ENCODE measurements at places on chromosomes 5 and 9. TPM values are rescaled to one million over a fixed set of nuclear protein-coding genes. Genes with fewer than 3 reads are reported as not detected.

Gene OLFML2A
- 3.9 TPM for total RNA-seq

Gene TNC
- 159 TPM for total RNA-seq

Gene ADGRV1
- total RNA-seq, result 10.6 TPM

Gene ANKRD31
- total RNA-seq, result not detected

Gene NOXA1
- not detected for total RNA-seq

- peak; percentile 19 for DNase-seq
Observed at GRCh38 chr5:179166886-179167841, 107.0 kb downstream of the ZNF354C start.

DNA sequence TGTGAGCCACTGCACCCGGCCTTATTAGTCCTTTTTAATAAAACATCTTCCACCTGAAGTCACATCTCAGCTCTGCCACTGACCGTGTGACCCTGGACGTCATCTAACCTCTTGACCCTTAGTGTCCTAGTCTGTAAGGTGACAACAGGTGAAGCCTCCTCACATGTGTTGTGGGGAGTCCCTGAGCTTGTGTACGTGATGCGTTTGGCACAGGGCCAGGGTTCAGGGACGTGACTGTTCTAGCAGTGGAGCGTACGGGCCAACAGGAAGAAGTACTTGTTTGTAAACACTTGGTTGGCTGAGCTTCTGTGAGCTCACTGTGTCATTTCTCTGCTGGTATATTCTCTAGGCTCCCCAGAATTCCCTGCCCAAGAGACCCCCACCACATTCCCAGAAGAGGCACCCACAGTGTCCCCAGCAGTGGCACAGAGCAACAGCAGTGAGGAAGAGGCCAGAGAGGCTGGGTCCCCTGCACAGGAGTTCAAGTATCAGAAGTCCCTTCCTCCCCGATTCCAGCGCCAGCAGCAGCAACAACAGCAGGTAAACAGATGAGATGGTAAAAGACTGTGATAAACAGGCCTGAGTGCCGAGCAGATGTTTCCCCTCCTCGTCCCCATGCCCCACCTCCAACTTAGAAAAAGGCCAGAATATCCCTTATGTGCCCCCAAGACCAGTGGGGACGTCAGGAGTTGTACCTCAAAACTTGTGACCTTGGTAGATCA, 35.3 kb upstream of the POMT1 start:
- no peak for DNase-seq

DNA sequence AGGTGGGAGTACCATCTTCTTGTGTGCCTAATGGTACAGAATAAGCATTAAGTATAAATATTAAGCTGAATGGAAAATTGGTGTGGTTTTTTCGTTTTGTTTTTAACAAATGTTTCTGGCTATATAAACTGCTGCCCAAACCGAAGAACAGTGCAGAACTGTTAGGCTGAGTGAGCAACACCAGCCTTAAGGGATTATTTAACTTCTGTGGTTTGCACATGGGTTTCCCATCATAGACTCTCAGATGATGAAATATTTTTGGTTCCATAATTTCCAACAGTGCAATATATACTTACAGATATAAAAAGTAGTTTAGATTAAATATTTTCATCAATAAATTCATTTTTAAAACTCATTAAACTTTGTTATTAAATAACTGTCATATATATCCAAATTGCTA, 16.4 kb downstream of the C5orf63 start:
- no peak for DNase-seq

GRCh38 chr5:88761269-88761850, 121.6 kb downstream of the MEF2C start:
- no peak for DNase-seq
